ENCODE measurements at places on chromosomes 1 and 21.

- no peak for DNase-seq
Observed at GRCh38 chr21:44261675-44262295, at the start of gene DNMT3L. TSS of gene DNMT3L (minus strand) at chr21:44261897. CDS start at chr21:44261259, 638 bp downstream.

DNA sequence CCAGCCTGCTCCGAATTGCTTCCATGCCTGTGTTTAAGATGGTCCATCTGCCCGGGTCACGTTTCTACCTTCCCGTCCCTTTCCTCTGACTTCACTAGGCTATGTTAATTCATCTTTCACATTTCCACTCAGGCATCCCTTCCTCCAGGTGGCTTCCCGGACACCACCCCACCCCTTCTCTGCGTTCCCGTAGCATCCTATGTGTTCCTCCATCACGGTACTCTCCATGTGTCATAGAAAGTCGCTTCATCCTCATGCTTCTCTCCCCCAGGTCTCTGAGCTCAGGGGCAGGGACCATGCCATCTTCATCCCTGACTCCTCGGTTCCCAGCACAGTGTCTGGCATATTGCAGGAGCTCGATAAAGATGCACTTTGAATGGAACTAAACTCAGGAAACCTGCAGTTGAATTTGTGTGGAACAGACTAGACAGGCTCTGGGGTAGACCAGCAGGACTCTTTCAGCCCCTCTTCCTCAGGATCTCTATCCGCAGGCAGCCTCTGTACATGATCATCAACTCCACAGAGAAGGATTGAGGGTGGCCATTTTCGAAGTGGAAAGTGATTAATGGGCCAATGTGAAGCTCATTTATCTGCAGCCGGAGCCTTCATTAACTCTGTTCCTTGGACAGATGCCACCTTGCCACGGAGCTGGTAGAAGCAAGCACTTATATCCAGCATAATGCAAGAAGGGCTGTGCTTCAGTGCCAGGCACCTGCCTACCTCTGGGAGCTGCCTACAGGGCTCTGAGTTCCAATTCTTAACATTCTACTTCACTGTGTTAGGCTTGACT lies 9.1 kb downstream of the C1orf226 start:
- DNase-seq, result no peak

DNA sequence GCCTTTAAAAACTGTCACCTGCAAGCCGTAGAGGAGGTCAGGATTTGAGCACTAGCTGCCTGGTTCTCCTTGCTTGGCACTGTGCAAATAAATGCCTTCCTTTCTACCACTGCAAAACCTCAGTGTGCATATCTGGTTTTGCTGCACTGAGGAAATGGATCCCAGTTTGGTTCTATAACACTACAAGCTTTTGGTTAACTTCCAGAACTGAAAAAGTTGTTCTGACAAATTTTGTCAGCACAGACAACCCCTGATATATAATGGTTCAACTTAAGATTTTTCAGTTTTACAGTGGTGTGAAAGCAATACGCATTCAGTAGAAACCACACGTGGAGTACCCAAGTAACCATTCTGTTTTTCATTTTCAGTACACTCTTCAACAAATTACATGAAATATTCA lies 29.8 kb upstream of the GALNT2 start:
- DNase-seq, result no peak

- DNase-seq, result peak; percentile 93
Observed at GRCh38 chr1:20589331-20590278, 708 bp downstream of the CDA start.

DNA sequence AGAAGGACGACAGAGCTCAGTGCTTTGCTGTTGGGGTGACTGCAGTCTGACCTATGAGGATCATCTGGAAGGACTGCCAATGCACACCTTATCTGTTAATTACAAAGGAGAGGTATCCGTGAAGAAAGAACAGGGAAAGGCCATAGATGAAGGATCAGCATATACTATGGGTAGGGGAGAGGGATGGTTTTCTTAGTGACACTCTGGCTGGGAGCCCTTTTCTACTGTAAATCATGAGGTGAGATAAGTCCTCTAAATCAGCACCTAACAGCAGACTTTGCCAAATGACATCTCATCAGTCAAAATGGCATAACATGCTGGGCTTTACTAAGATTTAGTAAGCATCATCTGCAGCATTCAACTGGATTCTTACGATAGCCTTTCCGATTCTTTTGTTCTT lies 100.0 kb downstream of the PLPPR5 start:
- no peak for DNase-seq

- DNase-seq, result no peak
Observed at GRCh38 chr1:87558921-87559320, 230.2 kb downstream of the LMO4 start.

- peak; percentile 50 for DNase-seq
Observed at GRCh38 chr1:1777583-1777899, 729 bp downstream of the NADK start.

- DNase-seq, result no peak
Observed at GRCh38 chr1:210234329-210234757, 1.7 kb downstream of the SERTAD4 start.

- DNase-seq, result no peak
Observed at GRCh38 chr1:165930961-165931360, 103.5 kb downstream of the UCK2 start.

- no peak for DNase-seq
Observed at GRCh38 chr1:161719325-161719611, 2.1 kb upstream of the FCRLB start.

DNA sequence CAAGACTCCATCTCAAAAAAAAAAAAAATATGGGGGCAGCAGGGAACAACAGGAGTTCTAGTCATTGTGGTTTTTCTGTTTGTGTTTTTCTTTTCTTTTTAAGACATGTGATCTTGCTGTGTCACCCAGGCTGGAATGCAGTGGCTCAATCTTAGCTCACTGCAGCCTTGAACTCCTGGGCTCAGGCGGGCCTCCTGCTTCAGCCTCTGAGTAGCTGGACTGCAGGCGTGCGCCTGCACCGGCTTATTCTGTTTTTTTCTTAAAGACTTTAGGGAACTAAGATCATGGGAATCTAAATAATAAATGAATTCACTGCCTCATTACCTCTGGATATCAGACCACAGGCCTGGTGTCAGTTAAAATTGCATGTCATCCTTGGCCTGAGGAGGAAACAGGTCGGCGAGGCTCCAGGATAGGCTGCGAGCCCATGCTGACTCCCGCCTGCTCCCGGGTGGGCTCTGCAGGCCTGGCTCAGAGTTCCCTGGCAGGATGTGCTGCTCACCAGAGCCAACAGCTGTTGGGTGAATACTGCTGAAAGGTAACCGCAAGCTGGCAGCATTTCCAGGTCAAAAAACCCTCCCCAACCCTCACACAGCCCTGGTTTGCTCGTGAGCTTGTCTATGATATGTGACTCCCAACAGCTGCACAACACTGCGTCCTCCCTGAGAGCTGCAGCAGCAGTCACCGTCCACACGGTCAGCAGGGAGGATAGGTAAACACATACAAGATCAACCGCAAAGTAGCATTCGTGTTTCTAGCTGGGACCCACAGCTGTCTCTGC lies 58.1 kb downstream of the SCCPDH start:
- DNase-seq, result no peak

DNA sequence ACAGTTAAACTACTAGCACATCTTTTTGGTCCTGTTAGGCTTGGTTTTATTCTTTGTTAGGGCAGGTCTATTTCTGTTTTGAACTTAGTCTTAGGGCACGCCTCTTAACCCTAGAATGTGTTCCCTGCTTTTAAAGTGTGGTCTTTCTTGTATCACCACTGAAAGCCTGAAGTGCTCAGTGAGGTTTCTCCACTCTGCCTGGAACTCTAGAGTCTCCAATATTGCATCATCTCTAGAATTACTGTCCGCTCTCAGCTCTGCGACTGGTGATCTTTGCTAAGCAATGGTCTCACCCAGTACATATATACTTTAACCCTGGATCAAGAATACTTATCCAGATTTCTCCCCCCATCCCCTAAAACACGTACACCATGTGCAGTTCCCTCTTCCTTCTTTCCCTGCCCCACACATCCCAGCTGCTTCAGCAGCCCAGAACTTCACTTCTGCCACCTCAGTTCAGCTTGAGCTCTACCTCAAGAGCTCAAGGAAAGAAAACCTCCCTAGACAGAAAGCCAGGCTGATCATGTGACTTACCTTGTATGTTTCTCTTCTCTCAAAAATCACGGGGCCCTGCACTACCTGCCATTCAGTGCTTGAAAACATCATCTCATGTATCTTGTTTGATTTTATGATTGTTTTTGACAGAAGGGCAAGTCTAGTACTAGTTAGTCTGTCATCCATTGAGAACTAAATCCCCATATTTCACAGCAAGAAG lies 59.9 kb downstream of the TENT5C start:
- DNase-seq, result no peak

GRCh38 chr1:53303243-53303642 lies 24.6 kb downstream of the LRP8 start:
- no peak for DNase-seq

DNA sequence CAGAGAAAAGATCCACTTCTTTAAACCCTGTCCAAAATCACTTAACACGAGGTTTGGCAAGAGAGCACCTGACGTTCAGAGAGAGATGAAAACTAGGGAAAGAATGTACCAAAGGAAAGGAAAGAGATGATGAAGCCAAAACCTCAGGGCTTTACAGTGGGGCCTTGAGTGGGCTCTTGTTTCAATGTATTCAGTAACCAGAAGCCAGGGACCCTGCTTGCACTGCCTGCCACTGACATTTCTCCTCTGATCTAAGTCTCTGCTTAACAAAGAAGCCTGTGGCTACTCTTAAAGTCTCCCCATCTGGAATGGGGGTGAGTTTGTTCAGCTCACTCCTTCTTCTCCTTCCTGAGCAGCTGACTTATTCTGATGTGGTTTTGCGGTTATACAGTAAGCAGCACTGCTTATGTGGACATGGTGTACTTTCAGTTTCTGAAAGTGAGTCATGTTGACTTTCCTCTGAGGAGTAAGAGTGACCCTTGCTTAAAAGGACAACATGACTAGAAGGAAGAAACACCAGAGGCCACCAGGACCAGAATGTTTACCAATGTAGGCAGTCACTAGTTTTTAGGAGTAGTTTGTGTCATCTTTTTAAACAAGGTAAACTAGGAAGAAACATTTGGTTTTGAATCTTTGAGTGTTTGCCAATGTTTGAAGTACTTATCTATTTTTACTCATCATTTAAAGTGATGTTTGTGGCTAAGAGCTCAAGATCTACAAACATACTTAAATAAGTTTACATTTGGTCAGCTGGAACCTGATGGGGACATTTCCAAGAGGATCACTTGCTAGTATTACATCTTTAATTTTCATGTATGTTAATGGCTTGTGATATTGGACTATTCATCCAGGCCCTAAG lies 87.4 kb downstream of the FASLG start:
- DNase-seq, result peak; percentile 98

- DNase-seq, result no peak
Observed at GRCh38 chr21:17526776-17527175, 13.9 kb downstream of the CXADR start.

GRCh38 chr1:27218736-27219135 lies 15.7 kb upstream of the WDTC1 start:
- no peak for DNase-seq

DNA sequence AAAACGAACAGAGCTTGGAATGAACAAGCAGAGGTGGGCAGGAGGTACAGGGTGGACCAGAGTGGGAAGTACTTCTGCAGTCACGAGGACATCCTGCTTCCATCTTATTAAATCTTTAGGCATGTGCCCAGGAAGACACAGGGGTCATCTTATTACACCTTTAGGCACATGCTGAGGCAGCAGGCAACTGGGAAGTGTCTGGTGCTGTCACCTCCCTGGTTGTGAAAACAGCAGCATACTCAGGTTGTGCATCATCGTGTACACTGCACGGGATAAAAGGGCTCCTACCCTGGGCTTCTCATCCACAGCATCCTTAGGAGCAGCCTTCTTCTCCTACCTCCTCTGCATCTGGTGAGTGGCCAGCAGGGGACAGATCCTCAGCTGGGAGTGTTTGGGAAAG lies at the start of gene LCE3C:
Gene LCE3C, plus strand, starts transcription at position 301 of the 400 bp plus-strand sequence. CDS start 498 bp downstream, outside the sequence.
- DNase-seq, result no peak

- DNase-seq, result no peak
Observed at GRCh38 chr1:147079400-147080005, 92.8 kb downstream of the PRKAB2 start.

GRCh38 chr1:213669964-213670691 lies 317.6 kb upstream of the PROX1 start:
- DNase-seq, result no peak

GRCh38 chr1:227280836-227281235 lies 37.5 kb downstream of the CDC42BPA start:
- no peak for DNase-seq

DNA sequence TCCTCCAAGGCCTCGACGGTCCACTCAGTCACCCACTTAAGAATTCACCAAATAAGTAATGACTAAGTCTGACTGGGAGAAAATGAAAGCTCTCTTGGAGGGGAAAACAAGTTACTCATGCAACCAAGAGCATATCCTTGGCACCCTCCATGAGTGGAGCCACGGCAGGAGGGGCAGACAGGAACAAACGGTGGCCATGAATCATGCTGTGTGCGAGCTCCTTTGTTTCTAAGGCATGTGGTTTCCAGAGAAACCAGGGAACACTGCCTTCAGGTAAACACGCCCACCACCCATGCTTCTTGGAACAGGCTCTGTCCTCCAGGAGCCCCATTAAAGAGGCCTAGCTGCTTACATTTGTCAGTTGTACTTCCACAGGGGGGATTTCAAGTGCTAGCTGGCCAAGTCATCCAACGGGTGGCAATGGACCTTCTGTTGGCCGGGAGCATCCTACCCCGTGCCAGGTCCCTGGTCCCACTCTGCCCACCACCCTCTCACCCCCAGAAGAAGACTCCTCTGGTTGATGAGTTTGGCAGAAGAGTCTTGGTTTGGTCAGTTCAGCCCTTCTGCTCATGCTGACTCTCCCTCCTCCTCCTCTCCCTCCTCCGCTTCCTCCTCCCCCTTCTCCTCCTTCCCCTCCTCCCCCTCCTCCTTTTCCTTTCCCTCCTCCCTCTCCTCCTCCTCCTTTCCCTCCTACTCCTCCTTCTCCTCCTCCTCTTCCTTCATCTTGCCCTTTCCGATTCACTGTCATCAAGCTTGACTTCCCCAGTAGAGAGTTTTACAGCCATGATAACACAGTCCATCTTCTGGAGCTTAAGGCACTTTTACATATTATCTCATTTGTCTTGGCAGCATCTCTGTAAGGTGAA lies 107.6 kb downstream of the CCDC185 start:
- no peak for DNase-seq

DNA sequence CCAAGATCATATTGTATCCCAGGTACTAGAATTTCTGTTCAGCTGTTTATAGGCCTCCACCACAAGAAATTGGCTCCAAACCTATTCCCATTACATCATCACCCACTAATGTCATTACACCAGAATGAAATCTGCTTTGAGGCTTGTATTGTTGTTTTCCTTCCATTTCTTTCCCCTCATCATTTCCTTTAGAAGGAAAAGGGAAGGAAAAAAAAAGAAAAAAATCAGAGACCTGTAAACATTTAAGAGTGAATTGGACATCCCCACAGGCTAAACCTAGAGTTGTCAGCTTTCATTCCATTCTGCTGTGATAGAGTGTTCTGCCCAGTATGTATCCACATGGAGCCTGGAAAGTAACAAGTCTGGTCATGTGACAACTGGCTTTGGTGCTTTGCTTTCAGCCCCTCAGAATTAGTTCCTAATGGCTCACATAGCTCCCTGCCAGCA lies 44.6 kb downstream of the NFYC start:
- DNase-seq, result no peak

Data from suppressor macrophage treated with lipopolysaccharide for 1 hour (primary cell).